AML-193 (cell line): ENCODE measurements at places on chromosomes 6 and 20.

DNA sequence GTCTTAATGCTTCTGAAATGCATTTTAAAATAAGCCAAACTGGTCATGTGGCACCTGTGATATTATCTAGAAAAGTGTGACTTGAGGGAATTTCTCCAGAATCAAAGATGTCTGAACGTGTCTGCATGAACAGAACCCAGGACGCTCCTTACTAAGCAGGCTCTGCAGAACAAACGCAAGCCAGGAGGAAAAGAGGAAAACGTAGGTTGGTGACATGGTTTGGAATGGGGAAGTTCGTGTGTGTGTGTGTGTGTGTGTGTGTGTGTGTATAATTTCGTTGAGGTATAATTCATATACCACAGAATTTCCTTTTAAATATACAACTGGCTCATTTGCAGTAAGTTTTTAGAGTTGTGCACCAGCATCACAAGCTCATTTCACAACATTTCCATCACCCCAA, 200.5 kb upstream of the FOXQ1 start:
- no peak for DNase-seq

DNA sequence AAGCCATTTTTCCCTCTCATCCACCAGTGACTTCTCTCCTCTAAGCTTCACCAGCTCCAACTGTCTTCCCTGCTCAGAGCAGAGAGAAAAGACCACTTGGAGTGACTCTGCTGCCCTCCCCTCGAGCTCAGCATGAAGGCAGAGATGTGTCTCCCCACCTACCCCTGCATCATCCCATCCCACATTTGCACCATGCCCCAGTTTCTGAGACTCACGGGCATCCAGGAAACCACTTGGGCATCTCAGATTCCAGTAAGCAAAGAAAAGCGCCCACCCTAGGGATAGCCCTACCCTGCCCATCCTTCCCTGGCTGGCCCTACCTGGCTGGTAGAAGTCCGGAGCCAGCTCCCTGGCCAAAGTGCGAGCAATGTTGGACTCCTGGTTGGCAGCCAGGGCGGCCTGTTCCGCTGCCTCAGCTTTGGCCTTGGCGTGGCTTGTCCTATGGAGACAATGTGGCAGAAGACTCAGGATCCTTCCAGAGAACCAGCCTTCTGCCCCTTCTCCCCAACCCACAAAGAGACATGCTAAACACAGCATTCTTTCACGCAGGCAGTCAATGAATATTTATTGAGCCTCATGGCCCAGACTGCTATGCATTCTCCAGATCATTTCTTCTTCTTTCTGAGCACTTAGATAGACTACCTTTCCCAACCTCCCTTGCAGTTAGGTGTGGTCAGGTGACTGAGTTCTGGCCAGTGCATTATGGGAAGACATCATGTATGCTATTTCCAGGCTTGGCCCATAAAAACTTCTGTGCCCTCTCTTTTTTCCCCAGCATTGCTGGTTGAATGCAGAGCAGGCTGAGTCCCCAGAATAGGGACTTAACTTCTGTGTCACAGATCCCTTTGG, 68.6 kb downstream of the JPH2 start:
- no peak for DNase-seq

DNA sequence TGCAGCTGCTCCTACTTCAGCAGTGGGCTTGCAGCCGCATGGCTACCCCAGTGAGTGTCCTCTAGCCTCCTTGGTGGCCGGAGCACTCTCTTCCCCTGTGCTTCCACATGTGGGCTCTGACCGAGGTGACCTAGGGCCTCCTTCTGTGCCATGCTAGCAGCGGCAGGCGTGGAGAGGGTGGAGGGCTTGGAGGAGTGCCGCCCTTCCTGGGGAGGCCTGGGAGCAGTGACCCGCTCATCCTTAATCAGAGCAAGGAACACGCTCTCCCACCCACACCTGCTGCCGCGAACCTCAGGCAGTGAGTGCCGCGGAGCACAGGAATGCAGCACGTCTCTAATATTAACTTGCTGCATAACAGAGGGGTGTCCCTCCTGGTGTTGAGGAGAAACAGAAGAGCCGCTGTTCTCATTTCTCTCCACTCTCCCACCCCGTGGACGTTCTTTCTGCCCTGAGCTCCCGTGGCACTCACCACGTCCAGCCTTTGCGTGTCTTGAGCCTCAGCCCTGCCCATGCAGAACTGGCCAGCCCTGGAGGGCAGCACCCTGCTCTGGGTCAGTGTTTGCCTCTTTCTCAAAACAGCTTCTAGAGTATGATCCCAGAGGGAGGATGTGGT, 31.9 kb downstream of the DUSP22 start:
- DNase-seq, result no peak

DNA sequence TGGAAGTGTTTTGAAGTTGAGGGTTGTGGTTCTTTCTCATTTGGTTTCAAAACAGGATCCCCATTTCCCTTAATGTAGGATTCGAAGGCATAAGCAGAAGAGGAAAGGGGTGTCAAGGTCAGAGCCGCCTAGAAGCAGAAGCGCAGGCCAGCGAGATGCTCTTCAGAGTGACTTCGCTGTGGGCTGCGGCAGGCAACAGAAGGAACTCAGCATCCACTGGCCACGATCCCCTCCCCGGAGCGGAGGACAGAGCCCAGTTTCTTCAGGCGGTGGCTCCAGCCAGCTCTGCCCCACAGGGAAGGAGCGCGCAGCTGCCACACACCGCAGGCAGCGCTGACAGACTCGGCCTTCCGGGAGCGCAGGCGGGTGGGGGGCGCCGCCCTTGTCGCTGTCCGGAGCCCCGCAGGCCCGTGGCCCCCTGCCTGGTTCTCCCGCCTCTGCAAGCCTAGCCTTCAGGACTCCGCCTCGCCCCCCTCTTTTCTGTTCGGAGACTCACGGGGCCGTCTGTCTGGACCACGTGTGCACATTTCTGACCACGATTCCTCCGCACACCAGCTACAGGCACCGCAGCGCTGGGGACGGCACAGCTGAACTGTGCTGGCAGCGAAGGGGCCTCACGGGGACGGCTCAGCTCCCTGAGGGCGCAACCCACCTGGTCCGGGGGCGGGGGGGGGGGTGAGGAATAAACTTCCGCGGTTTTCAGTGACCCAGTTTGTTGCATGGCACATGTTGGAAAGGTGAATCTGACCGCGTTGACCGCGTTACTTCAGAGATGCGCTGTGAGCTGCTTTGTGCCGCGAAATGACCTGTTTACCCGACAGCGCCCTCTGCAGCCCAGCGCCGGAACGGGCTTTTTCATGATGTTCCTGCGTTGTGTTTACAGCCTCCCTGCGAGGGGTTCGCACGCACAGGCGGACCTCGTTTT, 26.1 kb downstream of the TTLL2 start:
- DNase-seq, result peak; percentile 56

- DNase-seq, result no peak
These were observed 54.1 kb downstream of the BPIFB1 start for GRCh38 chr20:33337119-33337518.

DNA sequence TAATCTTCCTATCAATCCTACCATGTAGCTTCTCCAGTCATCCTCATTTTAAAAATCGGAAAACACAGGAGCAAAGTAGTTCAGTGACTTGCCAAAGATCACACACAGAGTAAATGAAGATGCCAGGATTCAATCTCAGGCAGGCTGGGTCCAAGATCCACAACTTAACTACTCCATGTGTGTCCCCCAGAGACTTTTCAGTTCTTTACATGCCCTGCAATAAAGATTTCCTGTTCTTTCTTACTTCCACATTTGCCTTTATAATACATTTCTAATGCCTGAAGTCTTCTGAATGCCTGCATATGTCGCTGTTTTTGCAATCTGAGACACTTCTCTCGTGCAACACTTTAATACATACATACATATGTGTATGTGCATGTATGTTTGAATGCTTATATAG, 121.7 kb upstream of the MARCKS start:
- DNase-seq, result peak; percentile 48

DNA sequence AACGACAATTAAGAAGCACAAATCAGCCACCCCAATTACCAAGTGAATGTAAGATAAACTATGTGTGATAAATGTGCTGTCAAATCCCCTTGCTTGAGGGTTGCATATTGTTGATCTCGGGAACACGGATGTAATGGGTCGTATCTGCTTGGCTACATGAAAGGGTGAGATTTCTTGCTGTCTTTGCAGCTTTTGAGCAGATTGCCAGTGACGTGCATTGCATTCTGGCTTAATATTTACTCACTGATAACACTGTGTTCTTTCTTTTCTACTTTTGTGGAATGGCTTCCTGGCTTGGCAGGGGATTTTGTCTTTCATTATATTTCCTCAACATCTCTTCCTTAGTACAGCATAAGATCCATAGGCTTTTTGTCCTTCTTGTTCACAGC, 10.5 kb upstream of the FAM210B start:
- DNase-seq, result no peak

GRCh38 chr6:134007077-134007476, 45.3 kb downstream of the SLC2A12 start:
- DNase-seq, result no peak

- no peak for DNase-seq
These were observed 42.3 kb upstream of the EYA2 start for GRCh38 chr20:46852313-46852712.

- no peak for DNase-seq
These were observed 279.5 kb downstream of the LRFN2 start for GRCh38 chr6:40307712-40308111.

GRCh38 chr6:14270142-14270893, 152.7 kb downstream of the CD83 start:
- no peak for DNase-seq

- DNase-seq, result no peak
These were observed 113.3 kb downstream of the ZFP64 start for GRCh38 chr20:52078289-52078688.

DNA sequence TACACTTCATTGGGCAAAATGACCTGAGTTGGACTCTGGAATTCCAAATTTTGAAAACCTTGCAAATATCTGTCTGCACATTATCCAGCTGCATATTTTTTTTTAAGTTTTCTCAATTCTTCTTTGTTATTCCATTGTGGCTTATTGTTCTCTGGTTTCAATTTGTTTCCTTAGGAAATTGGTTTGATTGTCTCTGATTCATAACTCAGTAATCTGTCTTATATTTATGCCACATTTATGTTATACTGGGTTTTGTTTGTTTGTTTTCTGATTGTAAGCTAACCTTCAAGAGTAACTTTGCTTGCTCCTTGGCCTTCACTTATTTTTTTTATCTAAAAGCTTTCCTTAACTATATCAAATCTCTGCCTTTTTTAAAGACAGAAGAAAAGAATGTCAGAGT, 193.3 kb upstream of the PLCB4 start:
- no peak for DNase-seq

GRCh38 chr6:123712831-123713230, 76.1 kb upstream of the TRDN start:
- DNase-seq, result no peak

GRCh38 chr20:63896264-63897105, 1.6 kb downstream of the DNAJC5 start:
- peak; percentile 50 for DNase-seq

DNA sequence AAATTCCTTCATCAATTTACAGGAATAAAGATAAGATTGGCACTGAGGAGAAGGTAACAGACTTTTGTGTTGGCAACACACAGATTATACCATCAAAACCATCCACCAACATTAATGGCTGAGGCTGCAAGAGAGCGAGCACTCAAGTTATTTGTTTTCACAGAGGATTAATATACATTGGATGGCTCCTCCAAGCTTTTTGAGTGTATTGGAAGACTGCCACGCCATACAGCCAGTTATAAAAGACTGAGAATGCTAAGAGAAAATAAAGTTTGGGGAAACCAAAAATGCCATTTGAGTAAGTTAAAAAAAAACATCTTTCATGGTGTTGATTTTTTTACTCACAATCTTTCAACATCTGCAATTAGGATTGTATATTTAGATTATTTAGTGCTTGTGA, 973.8 kb upstream of the SLC35B3 start:
- no peak for DNase-seq

GRCh38 chr6:7033202-7033601, 74.6 kb upstream of the RREB1 start:
- DNase-seq, result no peak

DNA sequence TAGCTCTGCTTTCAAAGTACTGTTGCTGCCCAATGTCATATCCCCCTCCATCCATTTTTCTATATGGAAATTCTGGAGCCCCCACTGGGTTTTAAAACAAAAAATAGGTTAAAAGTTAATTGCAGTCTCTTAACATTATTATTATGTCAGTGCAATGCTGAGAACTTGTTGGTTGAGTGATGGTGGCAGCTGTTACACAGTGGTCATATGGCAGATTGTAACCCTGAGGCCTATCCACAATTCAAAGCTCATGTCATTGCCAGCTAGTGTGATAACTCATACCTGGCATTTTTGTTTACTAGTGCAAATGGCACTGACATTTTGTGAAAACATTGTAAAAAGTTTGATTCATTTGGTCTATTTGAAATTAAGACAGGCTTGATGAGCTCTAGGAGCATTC, 305.7 kb upstream of the FLRT3 start:
- DNase-seq, result no peak

GRCh38 chr20:35461620-35462019, 6.2 kb downstream of the CEP250 start:
- DNase-seq, result no peak

GRCh38 chr20:52923123-52923937, 48.8 kb upstream of the TSHZ2 start:
- DNase-seq, result no peak

GRCh38 chr6:46099952-46100351, 29.8 kb upstream of the ENPP4 start:
- DNase-seq, result no peak

GRCh38 chr20:50416269-50417022, 93.7 kb upstream of the PTPN1 start:
- no peak for DNase-seq

GRCh38 chr20:41276317-41276751, 41.2 kb downstream of the ZHX3 start:
- no peak for DNase-seq

DNA sequence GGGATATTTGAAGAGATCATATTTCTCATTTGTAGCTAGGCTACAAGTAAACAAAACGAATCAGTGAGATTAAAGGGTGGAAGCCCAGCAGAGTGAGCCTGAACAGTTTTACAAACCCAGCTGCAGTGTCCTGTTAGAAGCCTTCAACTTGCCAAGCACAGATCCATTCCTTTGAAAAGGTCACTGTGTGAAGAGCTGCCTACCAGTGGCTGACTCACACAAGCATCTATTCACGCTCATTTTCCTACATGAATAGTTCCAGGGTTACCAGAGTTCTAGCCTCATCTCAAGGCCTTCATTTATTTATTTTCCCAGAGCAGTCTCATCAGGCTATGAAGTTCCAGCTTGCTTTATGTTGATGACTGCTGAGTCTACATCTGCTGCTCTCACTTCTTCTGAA, 25.7 kb upstream of the MLIP start:
- DNase-seq, result no peak

GRCh38 chr20:43576108-43576507, 14.6 kb upstream of the IFT52 start:
- DNase-seq, result no peak
